Activated CD4-positive, alpha-beta T cell treated with anti-CD3 and anti-CD28 coated beads for 48 hours (primary cell): ENCODE measurements at places on chromosomes 5 and 9.

- no peak for DNase-seq
Measured at GRCh38 chr9:22160221-22160620, 151.1 kb upstream of the CDKN2B start.

GRCh38 chr5:139787568-139788293 is 7.9 kb upstream of the PSD2 start:
- peak; percentile 91 for DNase-seq

- no peak for DNase-seq
Measured at GRCh38 chr5:179112469-179113142, 52.4 kb downstream of the ZNF354C start.

GRCh38 chr5:177300236-177300880 is 3.2 kb downstream of the RAB24 start:
- peak; percentile 42 for DNase-seq

DNA sequence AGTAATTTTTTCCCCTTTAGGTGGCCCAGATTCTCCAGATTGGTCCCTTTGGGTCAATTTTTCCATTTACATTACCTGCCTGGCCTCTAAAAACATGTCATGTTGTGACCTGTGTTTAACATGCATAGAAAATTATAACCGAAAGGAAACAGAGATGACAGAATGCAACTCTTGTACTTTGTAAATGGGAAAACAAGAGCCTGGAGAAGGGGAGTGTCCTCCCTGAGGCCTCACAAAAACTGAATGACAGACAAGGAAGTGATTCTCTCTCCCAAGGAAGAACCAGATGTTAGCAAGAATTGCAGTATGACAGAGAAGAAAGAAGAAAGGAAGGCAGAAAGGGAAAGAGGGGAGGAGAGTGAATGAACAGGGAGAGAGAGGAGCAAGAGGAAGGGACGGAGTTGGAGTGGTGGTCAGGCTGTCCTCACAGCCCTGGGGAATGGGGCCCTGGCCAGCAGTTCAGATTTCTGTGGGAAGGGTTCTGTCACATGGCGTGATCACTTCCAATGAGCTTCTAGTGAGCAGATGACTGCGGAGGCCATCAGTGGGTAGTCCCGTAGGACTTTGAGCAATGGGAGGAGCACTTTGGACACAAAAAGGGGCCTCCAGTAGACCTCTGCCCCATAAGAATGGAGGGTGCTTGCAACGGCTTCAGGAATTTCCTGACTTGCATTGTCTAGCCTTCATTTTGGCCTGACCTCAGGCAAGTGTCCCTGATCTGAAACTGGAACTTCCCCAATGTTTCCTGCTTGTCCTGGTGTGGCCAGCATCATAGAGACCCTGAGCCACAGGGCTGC is 31.6 kb downstream of the ABLIM3 start:
- no peak for DNase-seq

- DNase-seq, result no peak
Measured at GRCh38 chr5:57317341-57317740, 143.5 kb downstream of the GPBP1 start.
